Stimulated activated CD8-positive, alpha-beta memory T cell treated with anti-CD3 and anti-CD28 coated beads, Interleukin-7, amount 100 ng/mL, for 24 hours (primary cell): ENCODE measurements at places on chromosomes 1 and 21.

DNA sequence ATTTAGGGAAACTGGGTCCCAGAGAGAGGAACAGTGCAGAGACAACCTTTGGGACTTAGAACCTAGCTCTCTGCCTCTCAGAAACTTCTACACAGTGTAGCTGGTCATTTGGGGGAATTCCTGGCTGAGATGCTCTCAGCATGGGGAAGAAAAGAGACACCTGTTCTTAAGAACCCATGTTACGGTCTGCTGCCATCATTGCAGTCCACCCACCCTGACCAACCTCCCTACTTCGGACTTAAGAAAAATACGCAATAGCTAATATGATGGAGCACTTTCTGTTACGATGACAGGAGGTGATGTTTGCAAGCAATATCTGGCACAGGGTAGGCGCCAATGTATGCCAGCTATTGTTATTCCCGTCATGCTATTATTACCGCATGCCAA lies 177.9 kb downstream of the IGSF21 start:
- DNase-seq: no peak

- DNase-seq: no peak
These were observed 85.9 kb upstream of the IVNS1ABP start for GRCh38 chr1:185402930-185403329.

- no peak for DNase-seq
These were observed 21.8 kb downstream of the CHD1L start for GRCh38 chr1:147264158-147264768.

DNA sequence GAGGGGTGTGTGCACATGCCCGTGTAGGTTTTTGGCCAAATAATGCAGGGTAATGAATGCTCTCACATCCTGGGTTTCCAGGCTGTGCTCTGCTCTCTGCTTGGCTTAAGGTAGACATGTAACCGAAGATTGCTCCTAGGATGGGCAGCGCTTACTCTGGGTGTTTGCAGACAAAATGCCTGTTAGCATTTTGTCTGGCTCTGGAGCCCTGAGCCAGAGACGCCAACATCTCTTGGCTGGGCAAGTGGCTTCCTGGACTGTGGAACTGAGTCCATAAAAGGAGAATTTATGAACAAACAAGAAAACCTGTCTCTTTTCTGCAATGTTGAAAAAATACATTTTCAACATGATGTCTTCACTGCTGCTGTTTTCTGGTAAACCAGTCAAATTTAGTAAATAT lies 96.0 kb upstream of the TSPAN2 start:
- DNase-seq: no peak

GRCh38 chr1:205990226-205990625 lies 13.0 kb downstream of the RAB7B start:
- no peak for DNase-seq
